Fibroblast of skin of abdomen (primary cell): ENCODE measurements at places on chromosomes 3 and 15.
A peak's percentile ranks its signal among the peaks of the same experiment; 100 is the strongest.

- DNase-seq, result no peak
Observed at GRCh38 chr15:34892963-34893591, 76.5 kb downstream of the AQR start.

DNA sequence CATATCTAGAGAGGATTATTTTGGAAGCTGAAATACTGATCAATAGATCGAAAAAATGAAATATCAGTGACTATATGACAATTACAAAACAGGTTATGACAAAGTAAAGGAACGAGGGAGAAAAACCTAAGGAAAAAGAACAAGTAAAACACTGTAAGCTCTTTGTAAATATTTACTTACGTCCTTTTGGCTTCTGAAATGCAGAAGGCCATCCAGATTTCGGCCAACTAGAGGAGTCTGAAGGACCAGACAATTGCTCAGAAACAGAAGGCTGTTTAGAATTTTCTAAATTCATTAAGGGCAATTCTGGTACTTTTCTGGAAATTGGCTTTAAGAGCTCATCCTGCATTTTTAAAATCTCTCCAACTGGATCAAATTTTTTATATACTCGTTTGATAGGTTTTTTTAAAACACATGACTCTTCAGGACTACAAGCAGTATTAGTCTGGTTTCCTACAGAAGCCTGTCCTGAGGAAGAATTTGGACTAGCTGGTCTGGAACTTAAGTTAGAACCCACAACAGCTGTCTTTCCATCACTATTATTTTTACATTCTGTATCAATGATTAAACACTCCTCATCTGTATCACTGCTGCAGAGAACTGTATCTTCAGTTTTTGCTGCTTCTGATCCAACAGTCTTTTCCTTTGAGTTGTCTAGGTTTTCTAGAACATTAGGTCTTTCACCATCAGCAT lies 30.1 kb downstream of the ICE2 start:
- no peak for DNase-seq

DNA sequence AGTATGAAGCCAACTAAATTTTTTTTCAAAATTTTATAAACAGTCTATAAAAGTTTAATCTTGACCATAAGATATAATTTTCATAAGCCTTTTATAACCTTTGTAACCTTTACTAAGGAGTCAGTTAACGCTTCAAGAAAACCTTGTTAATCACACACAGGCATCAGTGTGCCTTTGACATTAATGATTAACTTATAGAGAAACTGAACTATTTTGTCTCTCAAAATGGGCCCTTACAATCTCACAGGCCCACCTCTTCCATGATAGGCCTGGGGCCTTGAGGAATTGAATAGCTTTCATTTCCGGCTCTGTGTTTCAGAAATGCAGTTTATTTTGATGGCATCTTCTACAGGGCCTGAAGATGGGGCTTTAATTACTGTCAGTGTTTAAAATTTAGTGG lies 70.1 kb downstream of the CD200 start:
- DNase-seq, result no peak

GRCh38 chr15:73367624-73368300 lies 996 bp downstream of the HCN4 start:
- DNase-seq, result no peak

DNA sequence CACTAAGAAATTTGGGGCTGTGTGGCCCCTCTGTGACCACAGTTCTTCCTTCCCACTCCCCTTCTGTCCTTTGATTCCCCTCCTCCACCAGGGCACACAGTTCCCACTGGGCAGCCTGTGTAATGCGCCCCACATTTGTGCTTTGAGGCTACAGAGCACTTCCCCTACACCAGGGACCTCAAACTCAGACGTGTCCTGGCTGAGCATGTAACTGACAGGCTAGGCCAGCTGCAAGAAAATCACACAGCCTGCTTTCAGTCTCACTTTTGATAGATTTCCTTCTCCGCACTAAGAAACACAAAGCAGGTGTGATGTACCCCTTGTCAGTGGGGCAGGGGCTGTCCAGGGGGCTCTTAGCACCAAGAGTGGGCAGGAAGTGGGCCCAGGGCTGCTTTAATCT lies 29.6 kb downstream of the PRKCD start:
- no peak for DNase-seq

DNA sequence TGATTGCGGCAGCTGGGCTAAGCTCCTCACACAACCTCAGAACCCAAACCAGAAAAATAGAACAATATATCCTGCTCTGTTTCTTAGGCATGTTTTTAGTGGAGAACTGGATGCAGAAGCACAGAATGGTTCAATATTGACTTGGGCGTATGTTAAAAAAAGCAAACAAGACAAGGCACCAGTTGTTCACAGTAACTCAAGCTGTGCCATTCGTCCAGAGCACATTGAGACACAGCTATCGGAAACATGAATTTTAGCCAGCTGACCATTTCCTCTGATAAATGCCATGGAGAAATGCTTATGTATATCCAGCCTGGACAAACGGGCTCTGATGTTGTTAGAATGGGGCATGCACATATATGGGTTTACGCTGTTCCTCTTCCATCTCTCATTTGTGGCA lies 129.2 kb upstream of the PDZRN3 start:
- DNase-seq, result no peak

- no peak for DNase-seq
Observed at GRCh38 chr3:118433825-118434224, 600.8 kb downstream of the IGSF11 start.

- DNase-seq, result peak; percentile 61
Observed at GRCh38 chr15:39682366-39682765, 100.3 kb downstream of the FSIP1 start.

GRCh38 chr3:191358929-191359328 lies 28.6 kb upstream of the UTS2B start:
- no peak for DNase-seq

DNA sequence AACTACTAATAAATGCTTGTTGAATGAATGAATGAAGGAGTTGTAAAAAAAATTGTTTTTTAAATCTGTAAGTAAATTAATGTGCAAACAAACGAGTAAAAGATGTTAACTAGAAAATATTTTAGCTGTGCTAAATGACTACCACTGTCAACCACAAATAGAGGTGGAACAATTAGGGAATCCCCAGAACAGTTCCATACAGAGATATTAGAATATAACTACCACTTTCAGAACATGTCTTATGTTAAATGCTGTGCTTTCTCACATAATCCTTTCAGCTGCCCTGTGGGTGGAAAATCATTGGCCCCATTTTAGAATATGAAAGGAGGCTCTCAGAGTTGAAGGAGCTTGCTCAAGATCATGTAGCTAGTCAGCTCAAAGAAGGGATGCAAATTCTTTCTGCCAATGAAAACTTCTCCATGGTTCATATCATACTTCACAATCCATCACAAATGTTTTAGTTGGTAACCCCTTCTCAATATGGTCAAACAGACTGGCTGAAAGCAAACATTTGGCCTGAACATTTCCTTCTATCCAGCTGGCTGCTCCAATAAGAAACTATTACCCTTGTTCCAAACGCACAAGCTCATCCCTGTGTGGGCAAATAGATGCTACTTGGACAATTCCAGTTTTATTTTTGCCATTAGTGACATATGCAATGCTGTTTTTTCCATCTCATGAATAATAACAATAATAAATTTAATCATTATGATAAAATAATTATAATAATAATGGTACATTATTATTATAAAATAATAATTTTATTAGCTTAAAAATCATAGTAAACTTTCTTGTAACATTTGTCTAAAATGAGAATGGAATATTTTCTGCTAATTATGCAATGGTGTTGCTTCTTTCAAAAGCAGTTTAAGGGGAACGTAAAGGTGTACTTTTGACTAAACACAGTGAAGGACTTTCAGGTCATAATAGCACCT lies 290.4 kb upstream of the STT3B start:
- no peak for DNase-seq

DNA sequence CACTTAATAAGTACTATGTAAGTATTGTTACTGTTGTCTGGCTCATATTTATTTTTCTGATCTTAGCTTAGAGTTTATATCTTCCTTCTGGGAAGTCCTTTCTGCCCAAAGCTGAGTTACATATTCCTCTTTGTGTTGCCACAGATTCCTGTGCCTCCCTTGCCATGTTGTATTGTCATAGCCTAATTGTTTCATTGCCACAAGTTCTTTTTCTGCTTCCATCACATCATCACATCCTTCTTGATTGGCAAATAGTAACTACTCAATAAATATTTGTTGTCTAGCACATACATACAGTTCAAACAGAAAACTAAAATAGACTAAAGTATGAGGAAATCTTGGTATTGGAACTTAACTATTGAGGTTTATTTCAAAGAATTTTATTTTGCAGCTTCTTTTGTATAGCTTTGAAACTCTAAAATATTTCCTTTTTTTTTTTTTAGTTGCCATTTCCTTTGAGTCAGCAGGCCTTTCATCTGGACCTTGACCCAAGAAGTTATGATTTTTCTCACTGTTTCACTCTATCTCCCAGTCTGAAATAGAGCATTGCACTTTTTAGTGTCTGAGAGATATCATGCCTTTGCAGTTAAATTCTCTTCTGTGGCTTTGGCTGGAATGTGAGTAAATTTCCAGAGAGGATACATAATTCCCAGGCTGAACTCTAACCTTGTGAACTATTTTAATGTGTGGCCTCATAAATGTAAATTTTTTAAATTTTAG lies 98.2 kb downstream of the ZNF609 start:
- DNase-seq, result peak; percentile 19

GRCh38 chr15:57114070-57114469 lies 195.6 kb downstream of the TCF12 start:
- no peak for DNase-seq

- no peak for DNase-seq
Observed at GRCh38 chr3:46624533-46624932, 12.2 kb downstream of the FAM240A start.

DNA sequence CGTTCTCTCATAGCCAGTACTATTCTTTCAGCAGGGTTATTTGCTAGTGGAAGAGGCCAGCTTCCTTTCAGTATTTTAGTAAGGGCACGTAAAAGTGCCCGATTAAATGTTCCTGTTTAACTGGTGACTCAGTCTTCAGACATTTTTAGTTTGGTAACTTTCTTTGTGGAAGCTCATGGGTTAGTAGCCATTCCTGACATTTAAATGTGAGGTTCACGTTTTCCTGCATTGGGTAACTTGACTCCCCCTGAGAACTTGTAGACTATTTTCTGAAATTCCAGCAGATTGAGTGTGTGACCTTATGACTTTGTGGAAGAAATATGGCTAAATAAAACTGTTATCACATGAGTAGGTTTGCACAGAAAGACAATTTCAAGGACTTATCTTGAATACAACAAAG lies 16.9 kb downstream of the ABHD2 start:
- peak; percentile 96 for DNase-seq

GRCh38 chr3:152595975-152596821 lies 238.7 kb upstream of the P2RY1 start:
- DNase-seq, result peak; percentile 90

- DNase-seq, result peak; percentile 54
Observed at GRCh38 chr15:49847423-49848281, 226.8 kb downstream of the DTWD1 start.

DNA sequence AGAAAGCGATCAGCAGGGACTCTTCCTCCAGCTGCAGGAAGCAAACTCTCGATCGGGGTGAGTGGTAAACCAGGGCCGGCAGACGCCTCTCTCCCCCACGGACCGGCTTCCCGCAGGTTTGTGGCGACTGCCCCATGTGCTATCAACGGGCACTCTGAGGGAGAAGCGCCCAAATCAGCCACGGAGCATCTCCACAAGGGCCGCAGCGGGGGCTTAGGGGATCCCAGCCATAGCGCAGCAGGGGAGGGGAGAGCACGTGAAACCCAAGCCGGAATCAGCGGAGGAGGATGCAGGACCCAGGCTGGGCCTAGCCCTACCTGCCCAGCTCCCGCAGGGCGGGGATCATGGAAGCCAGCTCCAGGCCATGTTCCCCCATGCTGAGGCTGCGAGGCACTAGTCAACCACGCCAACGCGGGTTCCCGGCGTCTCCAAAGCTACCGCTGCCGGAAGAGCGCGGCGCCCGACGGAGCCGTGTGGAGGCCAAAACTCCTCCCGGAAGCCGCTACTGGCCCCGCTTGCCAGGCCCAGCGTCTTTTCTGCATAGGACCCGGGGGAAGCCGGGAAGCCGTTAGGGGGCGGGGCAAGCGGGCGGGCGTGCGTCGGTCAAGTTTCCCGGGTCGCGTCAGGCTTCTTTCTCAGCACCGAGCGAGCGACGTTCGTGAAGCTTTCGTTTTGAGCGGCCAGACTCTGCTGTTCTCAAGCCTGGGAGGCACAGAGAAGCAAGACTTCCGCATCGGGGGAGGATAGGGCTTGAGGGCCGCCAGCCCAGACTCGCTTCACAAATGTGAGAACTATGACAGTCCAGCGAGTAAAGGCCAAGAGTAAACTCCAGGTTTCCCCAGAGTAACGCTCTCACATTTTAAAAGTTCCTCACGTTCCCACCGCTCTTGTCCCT lies at the start of gene ATR:
Gene ATR (minus strand): TSS at position 405 of the 895 bp plus-strand sequence. CDS start 29 bp downstream, at position 376.
- DNase-seq, result peak; percentile 97

DNA sequence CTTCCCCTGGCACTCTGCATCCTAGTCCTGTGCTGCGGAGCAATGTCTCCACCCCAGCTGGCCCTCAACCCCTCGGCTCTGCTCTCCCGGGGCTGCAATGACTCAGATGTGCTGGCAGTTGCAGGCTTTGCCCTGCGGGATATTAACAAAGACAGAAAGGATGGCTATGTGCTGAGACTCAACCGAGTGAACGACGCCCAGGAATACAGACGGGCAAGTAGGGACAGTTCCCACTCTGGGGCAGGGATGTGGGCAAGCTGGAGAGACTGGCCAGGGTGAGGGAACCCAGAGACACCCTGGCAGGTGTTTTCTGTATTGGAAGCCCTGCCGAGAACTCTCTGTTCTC lies 247 bp downstream of the FETUB start:
- DNase-seq, result no peak

DNA sequence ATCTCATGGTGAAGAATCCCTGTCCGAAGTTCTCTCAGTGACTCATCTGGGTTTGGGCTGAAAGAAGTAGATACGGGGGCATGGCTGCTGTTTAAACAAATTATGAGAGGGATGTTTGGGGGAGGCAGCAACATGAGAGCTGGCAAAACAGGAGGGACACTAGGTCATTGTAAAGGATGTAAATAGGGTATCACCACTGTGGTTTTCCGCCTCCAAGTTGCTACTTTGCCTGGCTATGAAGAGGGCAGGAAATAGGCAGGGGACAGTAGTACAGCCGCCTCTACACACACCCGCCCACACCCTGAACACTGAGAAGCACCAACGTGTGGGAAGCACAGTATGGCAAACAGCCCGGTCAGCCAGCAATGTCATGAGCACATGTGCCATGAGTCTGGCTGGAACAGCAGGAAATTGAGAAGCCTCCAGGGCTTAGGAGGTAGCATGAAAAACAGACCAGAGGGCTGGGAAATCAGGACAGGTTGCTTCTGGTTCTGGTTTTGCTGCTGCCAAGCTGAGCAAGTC lies 17.1 kb downstream of the HEXA start:
- peak; percentile 25 for DNase-seq

GRCh38 chr3:30548600-30548999 lies 57.8 kb upstream of the TGFBR2 start:
- DNase-seq, result no peak

DNA sequence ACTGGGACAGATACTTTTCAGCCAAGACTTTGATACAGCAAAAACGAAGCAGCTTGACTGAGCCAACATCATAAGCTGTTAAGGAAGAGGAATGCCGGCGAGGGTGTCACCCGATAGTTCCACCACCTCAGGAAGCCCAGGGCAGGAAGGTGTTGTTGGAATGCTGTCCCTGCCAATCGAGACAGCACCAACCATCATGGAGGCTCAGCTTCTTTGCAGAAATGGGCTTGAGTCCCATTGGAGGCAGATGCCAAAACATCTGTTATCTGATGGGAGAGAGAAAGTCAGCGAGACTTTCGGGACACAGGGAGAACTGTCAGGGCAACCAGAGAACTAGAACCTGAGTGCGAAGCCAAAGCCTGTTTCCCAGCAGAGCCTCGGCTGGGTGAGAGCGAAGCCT lies 50.7 kb downstream of the CA12 start:
- no peak for DNase-seq

- peak; percentile 20 for DNase-seq
Observed at GRCh38 chr3:61537366-61537765, 24.0 kb upstream of the PTPRG start.
